ENCODE measurements at places on chromosomes 2 and 18.

DNA sequence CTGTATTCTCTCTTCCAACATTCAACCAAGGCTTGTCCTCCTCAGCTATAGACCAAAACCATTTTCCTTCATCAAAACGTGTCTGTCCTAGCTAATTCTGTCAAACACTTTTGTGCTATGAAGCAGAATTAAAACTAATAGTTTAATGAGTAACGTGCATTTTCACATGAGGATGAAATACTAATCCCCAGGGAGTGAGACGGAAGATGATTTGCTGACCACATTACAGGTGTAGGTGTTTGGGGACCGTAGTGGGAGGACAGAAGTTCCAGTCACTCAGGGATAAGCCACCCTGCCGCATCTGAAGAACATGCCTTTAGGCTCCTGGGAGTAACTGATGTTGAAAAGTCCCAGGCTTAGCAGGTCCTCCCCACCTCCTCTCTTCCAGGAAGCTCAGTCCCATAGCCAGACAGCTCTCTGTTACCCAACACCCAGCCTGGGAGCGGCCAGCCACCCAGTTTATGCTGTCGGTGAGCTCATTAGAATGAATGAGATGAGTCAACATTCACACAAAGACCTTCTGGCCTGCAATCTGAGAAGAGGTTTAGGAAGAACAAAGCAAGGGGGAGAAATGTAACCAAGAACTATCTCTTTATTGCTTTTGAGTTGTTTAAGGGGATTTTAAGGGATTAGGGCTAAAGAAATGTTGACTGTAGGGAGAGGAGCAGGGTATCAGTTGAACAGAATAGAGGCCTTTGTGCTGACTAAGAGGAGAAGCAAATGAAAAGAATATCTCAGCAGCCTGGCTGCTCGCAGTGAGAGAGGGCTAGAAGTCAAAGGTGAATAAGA, 122.5 kb downstream of the FOXI3 start:
- no peak for DNase-seq

GRCh38 chr18:79006106-79006795, 26.6 kb downstream of the SALL3 start:
- no peak for DNase-seq

DNA sequence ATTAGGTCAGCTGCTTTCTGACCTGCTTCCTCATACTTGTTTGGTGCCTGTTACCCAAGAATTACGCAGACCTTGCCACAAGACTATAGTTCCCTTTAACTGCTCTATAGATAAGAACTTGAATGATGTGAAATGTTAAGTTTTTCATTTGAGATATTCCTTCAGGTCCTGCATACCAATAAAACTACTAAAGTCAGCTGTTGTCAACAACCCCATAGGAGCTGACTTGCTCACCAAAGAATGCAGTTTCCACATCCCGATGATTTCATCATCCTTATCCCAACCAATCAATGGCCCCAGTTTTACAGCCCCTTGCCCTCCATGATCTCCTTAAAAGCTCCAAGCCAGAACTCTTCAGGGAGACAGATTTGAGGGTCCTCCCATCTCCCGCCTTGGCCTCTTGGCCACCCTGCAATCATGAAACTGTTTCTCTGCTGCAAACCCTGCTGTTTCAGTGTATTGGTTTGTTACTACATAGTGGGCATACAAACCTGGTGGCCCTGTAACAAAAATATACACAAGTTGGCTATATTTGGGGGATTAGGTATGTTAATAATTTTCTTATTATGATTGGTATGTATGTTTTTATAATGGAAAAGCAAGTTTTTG, 396.3 kb upstream of the CHST9 start:
- no peak for DNase-seq

DNA sequence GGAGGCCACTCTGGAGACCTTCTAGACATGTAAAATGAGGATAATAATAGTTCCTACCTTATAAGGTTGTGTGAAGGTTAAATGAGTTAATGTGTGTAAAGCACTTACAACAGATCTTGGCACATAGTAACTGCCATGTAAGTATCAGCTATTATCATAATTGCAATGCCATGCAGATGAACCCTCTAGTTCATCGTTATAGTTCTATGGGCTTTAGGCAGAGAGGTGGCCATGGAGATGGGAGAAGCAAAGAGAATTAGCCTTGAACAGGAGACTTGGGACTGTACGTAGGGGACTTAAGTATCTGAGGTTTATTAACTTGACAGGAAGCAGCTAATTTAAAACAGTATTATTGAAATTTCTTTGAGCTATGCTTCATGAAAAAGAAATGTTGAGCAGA, 151.8 kb downstream of the PIK3C3 start:
- DNase-seq: no peak

- no peak for DNase-seq
These were observed 949 bp downstream of the MYOM1 start for GRCh38 chr18:3218819-3219218.

GRCh38 chr2:897091-897490, 53.6 kb upstream of the SNTG2 start:
- DNase-seq: no peak

DNA sequence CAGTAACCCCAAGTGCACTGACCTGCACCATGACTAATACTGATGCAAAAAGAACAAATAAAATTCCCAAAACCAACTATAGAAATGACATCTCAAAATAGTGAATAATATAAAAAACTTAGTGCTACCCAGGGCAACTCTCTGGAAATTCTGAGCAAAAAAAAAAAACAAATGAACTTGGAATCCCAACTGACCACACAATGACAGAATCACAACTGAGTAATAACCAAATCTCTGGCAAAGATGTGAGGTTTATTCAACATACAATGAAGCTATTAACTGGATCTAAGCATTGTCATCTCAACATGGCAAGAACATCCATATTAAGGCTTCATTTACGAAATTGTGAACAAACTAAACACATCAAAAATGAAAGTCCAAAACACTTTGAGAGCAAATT, 22.7 kb downstream of the EXOC6B start:
- DNase-seq: no peak

- DNase-seq: no peak
These were observed 327.0 kb upstream of the ZC3H15 start for GRCh38 chr2:186159101-186159500.

GRCh38 chr2:126527836-126528490, 128.0 kb upstream of the GYPC start:
- DNase-seq: peak; percentile 61

GRCh38 chr18:45687621-45688020, 36.4 kb upstream of the SLC14A1 start:
- no peak for DNase-seq

- DNase-seq: no peak
These were observed 833.4 kb downstream of the LRRTM4 start for GRCh38 chr2:76688732-76689131.

GRCh38 chr2:231933916-231934401, 7.8 kb upstream of the NPPC start:
- DNase-seq: no peak

GRCh38 chr18:34787931-34788532, 77.9 kb downstream of the DTNA start:
- DNase-seq: peak; percentile 4

- DNase-seq: no peak
These were observed 446.1 kb upstream of the MYT1L start for GRCh38 chr2:2777213-2777612.

GRCh38 chr2:167544602-167545001, 656.3 kb downstream of the XIRP2 start:
- no peak for DNase-seq

GRCh38 chr2:62457556-62457955, 48.4 kb downstream of the TMEM17 start:
- no peak for DNase-seq

GRCh38 chr2:8805278-8806210, 31.9 kb downstream of the KIDINS220 start:
- no peak for DNase-seq

- no peak for DNase-seq
These were observed 83.4 kb downstream of the TTC27 start for GRCh38 chr2:32711219-32711618.

DNA sequence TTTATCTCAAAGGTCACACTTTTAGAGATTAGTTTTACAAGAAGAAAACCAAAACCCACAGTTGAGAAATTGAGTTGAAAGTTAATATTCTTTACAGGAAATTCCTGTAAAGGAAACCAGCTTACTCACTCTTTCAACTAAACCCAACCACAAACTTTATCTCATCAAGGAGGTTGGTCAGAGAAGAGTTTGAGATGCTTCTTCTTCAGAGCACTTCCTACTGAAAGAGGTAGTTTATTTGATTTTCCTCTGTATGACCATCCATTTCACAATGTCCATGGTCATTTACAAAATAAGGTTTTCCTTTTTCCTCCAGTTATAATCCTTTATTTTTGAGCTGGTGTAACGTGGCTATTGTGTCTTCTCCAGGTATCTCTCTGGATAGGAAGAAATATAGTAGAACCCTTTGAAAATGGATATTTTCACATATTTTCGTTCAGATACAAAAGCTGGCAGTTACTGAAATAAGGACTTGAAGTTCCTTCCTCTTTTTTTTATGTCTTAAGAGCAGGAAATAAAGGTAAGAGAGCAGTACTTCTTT, 4.5 kb upstream of the IL18RAP start:
- no peak for DNase-seq

- no peak for DNase-seq
These were observed 473.3 kb downstream of the LPIN1 start for GRCh38 chr2:12219761-12220160.

- no peak for DNase-seq
These were observed 33.6 kb downstream of the TTC32 start for GRCh38 chr2:19868224-19868623.

- DNase-seq: peak; percentile 88
These were observed at the start of gene CHAC2 for GRCh38 chr2:53767405-53768241. Gene CHAC2, plus strand, starts transcription at chr2:53767804. Its CDS starts 83 bp downstream, at chr2:53767887.

- DNase-seq: no peak
These were observed 40.0 kb upstream of the ITSN2 start for GRCh38 chr2:24400207-24400907.

- no peak for DNase-seq
These were observed 226.0 kb upstream of the LRRTM1 start for GRCh38 chr2:80530442-80531064.

GRCh38 chr2:222797871-222798270, 63.0 kb upstream of the ACSL3 start:
- DNase-seq: no peak

- DNase-seq: no peak
These were observed 2.1 kb downstream of the SLC39A10 start for GRCh38 chr2:195659114-195659513.

DNA sequence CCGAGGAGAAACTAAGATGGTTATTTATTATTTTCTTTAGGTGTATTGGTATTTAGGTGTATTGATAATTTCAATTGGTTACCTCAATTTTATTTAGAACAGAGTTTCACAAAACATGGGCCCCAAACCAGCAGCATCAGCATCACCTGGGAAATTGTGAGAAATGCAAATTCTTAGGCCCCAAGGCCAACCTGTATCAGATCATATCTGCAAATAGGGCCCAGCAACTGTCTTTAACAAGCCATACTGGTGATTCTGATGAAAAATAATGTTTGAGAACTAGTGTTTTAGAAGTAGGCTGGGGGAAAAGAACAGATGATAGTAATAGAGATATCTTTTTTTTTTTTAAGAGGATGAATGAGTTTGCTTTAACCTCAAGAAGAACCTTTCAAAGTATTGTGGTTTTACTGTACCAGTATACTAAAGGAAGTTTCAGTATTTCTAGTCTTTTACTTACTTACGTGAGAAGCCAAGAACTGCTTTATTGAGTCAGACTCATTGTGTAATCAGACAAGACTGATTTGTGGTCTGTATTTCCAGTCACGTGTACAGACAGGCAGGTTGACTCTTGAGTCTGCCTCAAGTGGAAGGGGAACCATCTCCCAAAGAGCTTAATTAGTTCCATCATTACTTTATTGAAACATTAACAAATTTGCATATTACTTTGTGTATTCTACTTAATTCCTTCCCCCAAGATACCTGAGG, 60.4 kb upstream of the GAREM1 start:
- DNase-seq: no peak

DNA sequence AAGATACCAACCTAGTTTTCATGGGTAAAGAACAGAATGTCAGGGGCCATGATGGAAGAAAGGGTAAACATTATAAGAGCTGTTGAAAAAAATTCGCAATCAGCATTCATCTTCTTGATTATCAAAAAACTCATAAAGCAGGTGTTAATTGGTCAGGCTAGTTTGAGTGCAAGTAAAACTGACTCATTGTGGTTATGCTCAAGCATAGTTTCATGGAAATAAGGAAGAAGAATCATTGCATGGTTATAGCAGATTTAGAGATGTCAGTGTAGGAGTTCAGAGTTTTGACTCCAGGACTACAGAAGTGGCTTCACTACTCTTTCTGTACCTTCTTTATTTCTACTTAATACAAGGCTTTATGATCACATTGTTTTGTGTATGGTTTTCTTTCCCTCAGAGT, 26.9 kb upstream of the CDH19 start:
- DNase-seq: no peak

DNA sequence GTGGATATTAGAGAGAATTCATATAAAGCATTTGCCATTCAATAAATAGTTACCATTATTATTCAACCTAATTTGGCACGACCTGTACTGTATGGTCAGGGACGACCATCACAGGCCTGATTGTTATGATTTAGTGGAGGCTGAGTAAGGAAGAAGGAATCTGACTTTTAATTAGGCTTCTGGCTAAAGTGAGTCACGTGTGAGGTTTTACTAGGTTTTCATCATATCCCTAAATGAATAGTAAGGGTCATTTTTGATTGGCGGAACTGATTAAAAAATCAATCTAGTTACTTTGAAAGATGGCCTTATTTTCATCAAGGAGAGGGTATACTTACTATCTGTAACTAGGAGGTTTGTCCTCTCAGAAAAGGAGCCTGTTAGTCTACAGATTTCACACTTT, 143.4 kb downstream of the ADCYAP1 start:
- no peak for DNase-seq

GRCh38 chr2:44951124-44951523, 9.6 kb downstream of the SIX3 start:
- no peak for DNase-seq

DNA sequence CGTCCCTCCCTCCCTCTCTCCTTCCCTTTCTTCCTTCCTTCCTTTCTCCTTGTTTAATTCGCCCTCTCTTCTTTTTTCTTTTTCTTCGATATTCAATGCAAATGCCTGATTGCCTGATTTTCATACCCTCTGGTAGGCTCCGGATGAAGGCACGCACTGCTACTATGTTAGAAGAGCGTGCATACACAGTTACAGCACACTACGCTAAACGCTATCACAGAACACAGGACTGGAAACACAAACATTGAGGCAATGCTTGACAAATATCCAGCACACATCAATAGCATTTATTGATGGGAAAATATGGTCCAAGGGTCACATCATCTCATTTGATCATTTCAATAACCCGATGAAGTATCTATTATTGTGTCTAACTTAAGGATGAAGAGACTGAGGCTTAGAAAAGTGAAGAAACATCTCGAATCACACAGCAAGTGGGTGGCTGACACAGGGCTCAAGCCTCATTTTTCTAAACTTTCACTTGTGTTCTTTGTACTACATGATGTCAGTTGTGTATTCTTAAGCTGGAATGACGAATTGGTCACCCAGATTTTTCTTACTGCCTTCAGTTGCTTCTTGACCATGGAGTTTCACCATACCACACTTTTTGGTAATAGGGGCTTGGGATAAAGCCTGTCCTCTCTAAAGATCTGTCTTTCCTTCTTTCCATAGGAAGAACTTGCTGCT, 101.8 kb downstream of the TRIB2 start:
- no peak for DNase-seq

Data from stimulated activated CD4-positive, alpha-beta T cell treated with anti-CD3 and anti-CD28 coated beads, Interleukin-1b, Interleukin-23, amount 100 ng/mL, for 48 hours (primary cell).